D341Med (cell line): ENCODE measurements at places on chromosomes 4 and X.

- DNase-seq: no peak
Measured at GRCh38 chrX:30489323-30489722, 88.2 kb downstream of the TASL start.

GRCh38 chr4:55253948-55254593 is 92.0 kb upstream of the SRD5A3 start:
- DNase-seq: no peak

DNA sequence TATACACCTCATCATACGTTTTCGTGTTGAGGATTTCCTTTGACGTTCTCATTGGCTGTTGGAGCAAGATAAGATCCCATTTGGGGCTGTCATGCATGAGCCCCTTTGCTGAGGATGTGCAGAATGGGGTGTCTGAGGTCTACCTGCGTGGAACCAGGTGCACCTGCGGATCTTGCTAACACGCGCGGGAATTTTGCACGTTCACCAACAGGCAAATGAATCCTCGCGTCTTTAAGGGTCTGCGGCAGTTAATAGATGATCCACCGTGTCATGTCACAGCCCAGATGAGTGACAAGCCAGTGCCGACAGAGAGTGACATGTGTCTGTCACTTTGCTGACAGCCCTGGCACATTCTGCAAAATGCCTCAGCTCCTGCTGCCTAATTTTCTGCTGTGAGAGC is 56.3 kb upstream of the SHOX start:
- DNase-seq: no peak

DNA sequence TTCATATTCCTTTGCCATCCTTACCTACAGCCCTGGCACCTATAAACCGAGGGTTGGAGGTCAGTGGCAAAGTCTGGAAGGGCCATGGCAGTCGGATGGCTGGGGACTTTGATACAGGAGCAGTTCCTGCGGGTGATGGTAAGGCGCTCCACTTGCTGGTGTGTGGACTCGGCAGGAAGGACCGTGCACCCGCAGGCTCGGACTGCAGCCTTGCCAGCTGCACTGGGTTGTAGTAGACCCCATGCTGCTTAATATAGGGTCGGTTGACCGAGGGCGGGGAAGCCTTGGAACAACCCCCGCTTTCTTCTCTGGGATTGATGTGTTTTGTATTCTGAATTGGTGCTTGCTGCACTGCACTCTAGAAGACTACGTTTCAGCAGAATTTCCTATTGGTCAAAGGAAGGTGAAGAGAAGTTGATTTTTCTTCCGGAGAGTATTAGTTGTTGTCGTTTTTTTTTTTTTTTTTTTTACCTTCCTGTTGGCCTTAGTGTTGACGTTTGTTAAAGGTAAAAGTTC is 638 bp downstream of the BLTP1 start:
- peak; percentile 49 for DNase-seq

- DNase-seq: no peak
Measured at GRCh38 chrX:9955506-9955905, 11.7 kb upstream of the CLDN34 start.

GRCh38 chrX:17595456-17596035 is 141.7 kb upstream of the SCML1 start:
- no peak for DNase-seq
